ENCODE measurements at places on chromosomes 11 and 22.

GRCh38 chr11:118009864-118010737 lies 23.9 kb downstream of the IL10RA start:
- DNase-seq = no peak

- no peak for DNase-seq
Measured at GRCh38 chr22:28973352-28973751, 88.3 kb downstream of the C22orf31 start.

DNA sequence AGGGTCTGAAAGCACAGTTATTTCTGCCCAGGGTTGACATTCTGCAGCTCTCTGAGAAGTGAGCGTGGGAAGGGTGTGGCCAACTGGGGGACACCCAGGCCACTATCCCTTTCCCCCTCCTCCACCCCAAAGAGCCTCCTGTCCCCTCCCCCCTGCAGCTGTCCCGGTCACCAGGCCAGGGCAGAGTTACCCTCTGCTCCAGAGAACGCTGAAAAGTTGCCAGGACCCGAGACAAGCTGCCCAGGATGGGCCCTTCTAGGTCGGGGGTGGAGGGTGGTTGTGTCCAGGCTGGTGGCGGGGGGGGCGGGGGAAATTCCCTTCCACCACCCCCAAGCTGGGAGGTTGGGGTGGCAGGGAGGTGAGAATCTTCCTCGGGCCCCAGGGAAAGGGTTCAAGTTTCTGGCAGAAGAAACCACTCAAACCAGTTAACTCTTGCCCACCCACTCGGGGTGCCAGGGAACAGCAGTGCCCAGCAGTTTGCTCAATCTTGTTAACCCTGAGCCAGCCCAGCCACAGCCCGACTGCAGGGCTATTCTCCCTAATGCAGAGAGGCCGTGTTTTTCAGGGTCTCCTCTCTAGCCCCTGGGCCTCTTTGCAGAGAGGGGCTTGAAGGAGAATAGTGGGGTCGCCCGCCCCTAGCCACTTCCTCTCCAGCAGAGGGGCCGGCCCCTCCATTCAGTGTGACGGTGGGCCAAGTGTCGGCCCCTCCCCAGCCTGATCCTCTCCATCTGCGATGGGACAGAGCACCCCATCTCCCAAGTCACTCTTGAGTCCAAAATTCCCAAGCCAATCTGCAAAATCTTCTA lies 697 bp downstream of the LGALS1 start:
- DNase-seq = no peak

DNA sequence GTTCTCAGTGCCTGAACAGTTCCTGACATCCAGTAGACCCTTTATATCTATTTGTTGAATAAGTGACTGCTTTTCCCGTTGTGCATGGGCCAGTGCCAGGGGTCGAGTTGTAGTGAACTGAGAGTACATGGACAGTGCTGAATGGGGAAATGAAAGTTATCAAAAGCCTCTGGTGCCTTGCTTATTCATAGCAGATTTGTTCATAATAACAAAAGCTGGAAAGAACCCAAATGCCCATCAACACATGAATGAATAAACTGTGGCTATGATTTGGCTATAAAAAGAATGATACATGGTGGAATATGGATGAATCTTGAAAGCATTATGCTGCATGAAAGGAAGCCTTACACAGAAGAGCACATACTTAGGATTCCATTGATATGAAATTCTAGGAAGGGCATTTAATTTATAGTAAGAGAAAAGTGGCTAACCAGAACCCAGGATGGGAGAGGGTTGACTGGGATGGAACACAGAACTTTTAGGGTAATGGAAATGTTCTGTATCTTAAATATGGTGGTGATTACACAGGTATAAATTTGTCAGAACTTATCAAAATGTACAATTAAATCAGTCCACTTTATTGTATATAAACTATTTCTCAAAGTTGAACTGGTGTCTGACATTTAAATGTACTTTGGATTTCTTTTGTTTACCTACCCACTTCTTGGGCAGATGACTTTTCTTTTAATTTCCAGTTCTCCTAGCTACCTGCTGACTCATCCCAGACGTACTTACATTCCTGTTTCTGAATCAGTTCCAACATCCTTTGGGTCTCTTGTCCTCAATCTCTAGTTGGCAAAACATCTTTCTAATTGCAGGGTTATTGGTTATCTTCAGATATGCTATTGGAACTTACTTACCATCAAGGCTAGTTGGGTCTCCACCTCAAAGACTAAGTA lies 42.8 kb downstream of the PACS1 start:
- no peak for DNase-seq

DNA sequence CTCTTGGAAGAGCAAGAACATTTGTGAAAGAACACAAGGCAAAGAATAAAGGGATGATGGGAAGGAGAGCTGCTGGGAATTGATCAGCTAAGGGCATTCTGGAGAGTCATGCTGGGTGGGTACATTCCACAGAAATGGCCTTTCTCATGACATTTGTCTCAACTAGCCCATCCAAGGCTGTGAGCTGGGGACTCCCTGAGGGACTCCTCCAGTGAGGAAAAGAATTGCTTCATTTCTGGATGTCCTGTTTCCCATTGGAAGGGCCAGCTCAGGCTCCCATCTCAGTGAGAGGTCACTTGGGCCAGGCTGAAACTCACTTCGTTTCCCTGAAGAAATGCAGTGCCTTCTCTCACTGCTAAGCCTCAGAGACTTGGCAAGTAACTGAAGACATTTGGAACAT lies 106.8 kb downstream of the CD44 start:
- DNase-seq = no peak

DNA sequence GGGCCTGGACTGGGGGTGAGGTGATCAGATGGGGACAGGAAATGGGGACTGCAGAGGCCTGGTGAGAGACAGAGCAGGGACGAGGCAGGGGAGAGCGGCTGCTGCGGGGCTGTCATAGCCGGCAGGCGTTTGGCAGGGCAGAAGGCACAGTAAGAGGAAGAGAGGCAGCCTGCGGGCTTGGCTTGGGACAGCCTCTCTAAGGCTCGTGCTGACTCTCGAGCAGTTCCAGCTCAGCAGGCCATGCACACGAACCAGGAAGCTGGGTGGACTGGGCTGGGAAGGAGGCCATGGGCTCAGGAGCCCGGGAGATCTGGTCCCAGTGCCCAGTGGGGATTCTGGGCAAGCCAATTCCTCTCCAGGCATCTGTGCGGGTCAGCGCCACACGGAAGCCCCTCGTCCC lies 19.6 kb upstream of the EIF3D start:
- no peak for DNase-seq

GRCh38 chr11:69890476-69890875 lies 71.3 kb upstream of the FGF3 start:
- DNase-seq = no peak

DNA sequence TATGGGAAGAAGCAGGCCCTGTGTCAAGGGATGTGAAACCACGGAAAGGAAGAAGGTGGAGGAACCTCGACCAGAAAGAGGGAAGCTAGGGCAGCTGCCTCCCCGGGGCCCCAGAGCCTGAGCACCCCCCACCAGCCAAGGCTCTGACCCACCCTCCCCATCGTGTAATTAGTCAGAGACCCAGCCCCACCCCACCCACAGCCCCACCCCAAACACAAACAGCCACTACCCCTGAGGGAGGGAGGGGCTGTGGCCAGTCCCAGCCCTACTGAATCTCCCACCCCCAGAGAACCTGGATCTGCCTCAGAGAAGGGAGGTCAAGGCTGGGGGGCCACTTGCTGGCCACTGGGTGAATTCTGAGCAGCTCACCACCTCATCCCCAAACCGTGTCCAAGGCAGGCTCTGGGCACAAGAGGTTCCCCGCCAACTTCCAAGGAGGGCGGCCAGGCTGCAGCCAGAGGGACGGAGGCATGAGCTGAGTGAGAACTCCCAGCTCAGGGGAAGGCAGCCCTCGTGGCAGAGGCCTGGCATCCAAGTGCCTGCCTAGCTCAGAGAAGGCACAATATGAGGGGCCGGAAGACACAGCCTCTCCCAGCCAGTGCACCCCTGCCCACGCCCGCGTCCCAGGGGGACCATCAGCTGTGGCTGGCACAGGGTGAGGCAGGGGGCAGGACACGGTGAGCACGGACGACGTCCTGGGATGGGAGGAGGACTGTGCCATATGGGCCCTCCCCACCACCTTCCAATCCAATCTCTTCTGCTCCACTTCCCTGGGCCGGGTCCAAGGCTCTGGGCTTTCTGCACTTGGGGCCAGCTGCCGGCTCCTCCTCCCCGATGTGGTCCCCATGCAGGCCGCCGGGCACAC lies 2.7 kb downstream of the PLXNB2 start:
- DNase-seq = peak; percentile 68

- DNase-seq = peak; percentile 79
Measured at GRCh38 chr11:125887373-125888324, at the start of gene HYLS1. HYLS1 (plus strand) TSS chr11:125887668; CDS start chr11:125899369, 11,701 bp downstream.

DNA sequence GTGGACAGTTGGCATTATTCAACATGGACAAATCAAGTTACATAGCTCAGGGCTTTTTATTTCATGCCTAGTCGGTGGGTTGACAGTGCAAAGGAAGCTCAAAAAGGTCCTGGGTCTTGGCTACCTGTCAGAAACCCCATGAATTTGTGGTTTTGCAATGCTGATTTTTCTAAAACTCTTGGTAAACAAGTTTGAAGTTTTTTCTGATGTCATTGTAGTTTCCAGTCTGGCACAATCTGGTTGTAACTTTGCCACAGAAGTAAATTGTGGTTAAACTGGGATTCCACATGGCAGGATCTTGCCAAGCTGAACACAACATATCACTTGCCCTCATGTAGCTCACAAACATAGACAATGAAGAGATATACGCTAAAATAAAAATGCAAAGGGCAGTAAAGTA lies 100.8 kb downstream of the EHF start:
- DNase-seq = no peak

DNA sequence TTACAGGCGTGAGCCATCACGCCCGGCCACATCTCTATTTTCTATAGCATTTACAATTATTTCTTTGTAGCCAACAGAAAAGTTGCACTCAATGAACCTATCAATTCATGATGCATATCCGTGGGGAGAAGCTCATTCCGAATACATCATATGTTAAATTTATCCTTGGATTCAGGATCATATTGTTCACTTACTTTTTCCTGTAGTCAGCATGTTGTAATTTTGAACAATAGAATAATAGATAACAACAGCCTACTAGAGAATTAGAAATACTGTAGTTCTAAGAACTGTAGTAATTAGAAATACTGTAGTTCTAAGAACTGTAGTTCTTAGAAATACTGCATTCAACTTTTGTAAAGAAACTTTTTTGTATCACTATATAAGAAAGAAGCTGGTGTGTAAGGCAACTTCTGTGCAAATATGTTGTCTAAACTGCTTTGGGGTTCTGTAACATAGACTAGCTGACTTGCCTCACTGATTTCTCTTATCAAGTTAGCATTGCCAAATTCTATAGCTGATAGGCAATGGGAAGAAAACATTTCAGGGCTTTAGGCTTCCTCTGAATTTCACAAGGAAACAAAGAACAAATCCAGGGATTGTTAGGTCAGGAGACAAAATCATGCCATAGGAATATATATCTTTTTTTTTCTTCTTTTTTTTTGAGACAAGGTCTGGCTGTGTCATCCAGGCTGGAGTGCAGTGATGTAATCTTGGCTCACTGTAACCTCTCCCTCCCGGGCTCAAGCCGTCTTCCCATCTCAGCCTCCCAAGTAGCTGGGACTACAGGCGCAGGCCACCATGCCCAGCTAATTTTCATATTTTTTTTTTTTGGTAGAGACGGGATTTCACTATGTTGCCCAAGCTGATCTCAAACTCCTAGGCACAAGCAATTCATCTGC lies 91.9 kb downstream of the CSTPP1 start:
- no peak for DNase-seq

GRCh38 chr11:67604815-67605214 lies 1.9 kb upstream of the NDUFV1 start:
- DNase-seq = no peak

GRCh38 chr22:32803738-32804435 lies 2.4 kb downstream of the TIMP3 start:
- DNase-seq = no peak

GRCh38 chr22:46731246-46732040 lies 6.6 kb downstream of the CERK start:
- DNase-seq = peak; percentile 69

DNA sequence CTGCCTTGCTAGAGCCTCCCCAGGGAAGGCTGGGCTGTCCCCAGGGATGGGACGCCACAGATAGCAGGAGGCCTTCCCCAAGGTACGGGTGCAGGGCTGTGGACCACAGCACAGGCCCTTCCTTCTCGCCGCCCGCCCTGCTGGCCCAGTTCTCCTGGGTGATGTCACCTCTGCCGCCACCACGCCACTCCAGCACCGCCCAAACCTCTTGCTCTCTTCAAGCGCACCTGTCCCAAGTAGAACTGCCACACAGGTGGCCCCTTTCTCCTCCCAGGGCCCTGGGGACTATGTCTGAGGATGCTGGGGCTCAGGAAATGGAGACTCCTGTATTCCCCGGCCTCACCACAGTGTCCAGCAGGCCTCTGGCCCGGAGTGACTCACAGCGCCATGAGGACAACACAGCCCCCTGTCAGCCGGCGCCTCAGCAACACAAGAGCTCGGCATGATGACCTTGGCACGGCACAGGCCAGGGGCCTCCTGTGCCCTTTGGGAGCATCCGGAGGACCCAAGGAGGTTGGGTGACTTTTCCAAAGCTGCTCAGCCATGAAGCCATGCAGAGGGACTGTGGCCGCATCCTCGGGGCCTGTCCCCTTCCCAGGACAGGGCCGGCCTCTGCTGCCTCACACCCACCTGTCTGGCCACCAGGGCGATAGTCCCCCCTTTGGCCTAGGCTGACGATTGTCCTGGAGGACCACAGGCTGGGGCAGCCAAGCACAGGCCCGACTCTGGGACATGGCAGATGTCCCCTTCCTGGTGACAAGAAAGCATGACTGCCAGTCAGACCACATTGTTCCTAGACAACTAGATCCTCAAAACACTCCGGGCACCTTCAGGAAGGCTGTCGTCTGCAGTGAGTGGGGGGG lies 1023.5 kb downstream of the BRD1 start:
- DNase-seq = no peak

- DNase-seq = no peak
Measured at GRCh38 chr11:27282806-27283205, 80.2 kb downstream of the CCDC34 start.

DNA sequence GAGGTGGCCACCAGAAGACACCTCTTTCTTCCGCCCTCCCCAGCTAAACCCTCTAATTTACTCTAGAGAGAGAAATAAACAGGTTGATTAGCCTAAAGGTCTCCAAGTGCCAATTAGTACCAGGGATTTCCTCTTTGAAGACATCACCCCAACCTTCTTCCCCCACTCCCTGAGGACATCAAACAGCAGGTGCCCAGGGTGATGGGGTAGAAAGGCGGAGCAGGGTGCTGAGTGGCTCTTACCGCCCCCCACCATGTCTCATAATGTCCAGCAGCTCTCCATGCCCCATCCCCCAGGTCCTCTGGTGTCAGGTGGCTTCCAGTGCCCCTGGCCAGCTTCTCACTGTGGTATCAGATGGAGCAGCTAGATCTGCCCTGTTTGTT lies 5.3 kb upstream of the GNAZ start:
- DNase-seq = no peak

DNA sequence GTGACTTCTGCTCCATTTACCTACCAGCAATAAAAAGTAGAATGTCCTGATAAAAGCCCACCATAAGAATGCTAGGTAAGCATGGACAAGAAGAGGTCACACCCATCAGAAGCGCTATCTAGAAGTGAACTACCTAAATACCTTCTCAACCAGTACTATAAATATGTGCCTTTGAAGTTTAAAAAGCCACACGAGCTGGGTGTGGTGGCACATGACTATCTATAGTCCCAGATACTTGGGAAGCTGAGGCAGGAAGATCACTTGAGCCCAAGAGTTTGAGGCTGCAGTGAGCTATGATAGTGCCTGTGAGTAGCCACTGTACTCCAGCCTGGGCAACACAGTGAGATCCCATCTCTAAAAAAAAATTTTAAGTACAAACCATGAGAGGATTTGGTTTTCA lies 66.7 kb downstream of the PACSIN2 start:
- no peak for DNase-seq

All from NCI-H2171 (cell line).